Natural killer cell treated with Interleukin-12 subunit alpha and Interleukin-12 subunit beta and Interleukin-15 and Interleukin-18, amount 100 ng/mL, for 72 hours (primary cell): ENCODE measurements at places on chromosomes 3 and 15.
A peak's percentile ranks its signal among the peaks of the same experiment; 100 is the strongest.

DNA sequence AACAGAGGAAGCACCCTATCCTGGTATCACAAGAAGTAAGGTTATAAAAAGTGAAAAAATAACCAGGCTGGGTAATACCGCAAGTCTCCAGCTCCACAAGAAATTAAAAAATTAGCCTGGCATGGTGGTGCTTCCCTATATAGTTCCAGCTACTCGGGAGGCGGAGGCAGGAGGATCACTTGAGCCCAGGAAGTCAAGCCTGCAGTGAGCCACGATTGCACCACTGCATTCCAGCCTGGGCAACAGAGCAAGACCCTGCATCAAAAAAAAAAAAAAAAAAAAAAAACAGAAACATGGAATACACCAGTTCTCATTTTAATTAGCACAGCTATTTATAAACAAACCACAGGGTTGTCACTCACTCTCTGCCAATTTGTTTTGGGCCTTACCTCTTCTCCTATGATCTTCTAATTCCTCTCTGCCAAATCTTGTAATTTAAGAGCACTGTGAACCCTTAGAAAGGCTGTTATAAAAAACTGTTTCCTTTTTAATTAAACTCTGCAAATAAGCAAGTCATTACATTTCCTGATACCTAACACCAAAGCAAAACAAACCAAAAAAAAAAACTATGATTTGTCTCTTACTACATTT lies 22.6 kb downstream of the DCUN1D1 start:
- H3K4me1 ChIP-seq = peaks cover 10% of the 10 kb centered on the region
- H3K27me3 ChIP-seq = no peaks in the 10 kb centered on the region
- H3K27ac ChIP-seq = no peak overlapping the region
- no peak overlapping the region for H3K4me3 ChIP-seq
- DNase-seq = no peak
- H3K36me3 ChIP-seq = peaks cover 18% of the 10 kb centered on the region

GRCh38 chr15:82314769-82315518 lies 34.3 kb downstream of the GOLGA6L10 start:
- H3K4me3 ChIP-seq = no peak overlapping the region
- no peaks in the 10 kb centered on the region for H3K4me1 ChIP-seq
- H3K27me3 ChIP-seq = peaks cover 3% of the 10 kb centered on the region
- no peak overlapping the region for H3K27ac ChIP-seq

- no peak overlapping the region for H3K4me3 ChIP-seq
- H3K4me1 ChIP-seq = peaks cover 3% of the 10 kb centered on the region
- H3K27me3 ChIP-seq = no peaks in the 10 kb centered on the region
These were observed 21.3 kb downstream of the MLH1 start for GRCh38 chr3:37014620-37015019.

- H3K27me3 ChIP-seq = peaks cover 10% of the 10 kb centered on the region
- no peak overlapping the region for H3K4me3 ChIP-seq
- DNase-seq = no peak
- H3K4me1 ChIP-seq = no peaks in the 10 kb centered on the region
- H3K36me3 ChIP-seq = no peaks in the 10 kb centered on the region
- no peak overlapping the region for H3K27ac ChIP-seq
These were observed 624 bp downstream of the AP3B2 start for GRCh38 chr15:82709081-82709420.

- no peak overlapping the region for H3K4me3 ChIP-seq
- H3K4me1 ChIP-seq = peaks cover 8% of the 10 kb centered on the region
- DNase-seq = no peak
These were observed 8.6 kb upstream of the IQSEC1 start for GRCh38 chr3:13081603-13082360.

- DNase-seq = no peak
- H3K27ac ChIP-seq = no peak overlapping the region
- no peaks in the 10 kb centered on the region for H3K4me1 ChIP-seq
- H3K36me3 ChIP-seq = no peaks in the 10 kb centered on the region
- H3K27me3 ChIP-seq = peaks cover 28% of the 10 kb centered on the region
These were observed 28.4 kb downstream of the TMEM40 start for GRCh38 chr3:12730506-12731242.

- no peaks in the 10 kb centered on the region for H3K27me3 ChIP-seq
- no peaks in the 10 kb centered on the region for H3K4me1 ChIP-seq
- H3K4me3 ChIP-seq = no peak overlapping the region
- DNase-seq = no peak
- H3K36me3 ChIP-seq = peaks cover 6% of the 10 kb centered on the region
These were observed 449 bp downstream of the ROBO1 start for GRCh38 chr3:79767194-79767904.

- no peak overlapping the region for H3K4me3 ChIP-seq
- no peaks in the 10 kb centered on the region for H3K4me1 ChIP-seq
- no peak overlapping the region for H3K27ac ChIP-seq
- no peak for DNase-seq
- H3K36me3 ChIP-seq = no peaks in the 10 kb centered on the region
These were observed 381.1 kb upstream of the CNTN4 start for GRCh38 chr3:1717524-1717923.

- H3K4me1 ChIP-seq = no peaks in the 10 kb centered on the region
- no peak for DNase-seq
- peaks cover 38% of the 10 kb centered on the region for H3K27me3 ChIP-seq
- peaks cover 7% of the 10 kb centered on the region for H3K36me3 ChIP-seq
- H3K27ac ChIP-seq = no peak overlapping the region
These were observed 51.5 kb downstream of the IL12A start for GRCh38 chr3:160040181-160040580.

DNA sequence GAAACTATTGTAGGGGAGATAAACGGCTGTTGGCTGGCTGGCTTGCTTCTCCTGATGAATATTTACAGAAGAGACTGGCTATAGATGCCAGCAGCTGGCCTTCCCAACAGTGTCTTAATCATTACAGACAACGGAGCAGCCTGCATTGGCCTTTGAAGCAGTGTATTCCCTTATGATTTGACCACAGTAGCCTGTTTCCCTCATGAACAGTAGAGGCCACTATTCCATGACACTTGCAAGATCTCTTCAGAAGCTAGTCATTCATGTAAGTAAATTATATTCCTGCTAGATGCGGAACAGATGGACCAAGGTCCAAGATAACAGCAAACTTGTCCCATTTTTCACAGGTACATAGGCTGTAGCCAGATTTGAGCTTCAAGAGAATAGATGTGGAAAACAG lies 47.3 kb downstream of the TMCO5A start:
- H3K27me3 ChIP-seq = peaks cover 10% of the 10 kb centered on the region
- no peaks in the 10 kb centered on the region for H3K4me1 ChIP-seq
- no peak overlapping the region for H3K27ac ChIP-seq

DNA sequence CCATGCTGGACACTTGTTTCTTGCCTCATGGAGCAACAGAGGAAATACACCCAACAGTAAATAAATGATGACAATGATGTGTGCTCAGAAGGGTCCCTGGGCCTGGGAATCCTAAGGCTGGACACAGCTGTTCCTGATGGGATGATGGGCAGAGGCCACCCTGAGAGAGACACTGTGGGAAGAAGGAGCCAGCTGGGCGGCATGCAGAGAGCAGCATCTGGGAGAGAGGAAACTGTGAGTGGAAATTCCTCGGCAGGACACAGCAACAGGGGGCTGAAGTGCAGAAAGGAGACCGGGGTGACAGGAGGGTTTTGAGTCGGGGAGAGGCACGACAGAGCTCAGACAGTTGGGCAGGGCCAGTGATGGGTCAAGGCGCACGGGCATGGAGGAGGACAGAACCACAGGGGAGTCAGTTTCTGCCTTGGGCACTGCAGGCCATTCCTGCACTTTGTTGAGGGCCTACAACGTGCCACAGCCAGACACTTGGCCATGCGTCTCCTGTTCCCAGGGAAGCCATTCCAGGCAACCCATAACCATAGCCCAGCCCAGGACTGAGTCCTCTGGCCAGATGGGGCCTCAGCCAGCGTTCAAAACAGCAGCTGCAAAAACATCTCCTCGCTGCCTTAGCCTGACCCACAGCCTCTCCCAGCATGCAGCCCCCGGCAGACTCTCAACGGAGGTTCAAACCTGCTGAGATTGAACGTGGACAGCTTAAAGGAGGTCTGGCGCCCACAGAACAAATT lies 36.7 kb upstream of the SLC6A1 start:
- no peaks in the 10 kb centered on the region for H3K36me3 ChIP-seq
- H3K4me3 ChIP-seq = no peak overlapping the region
- no peaks in the 10 kb centered on the region for H3K27me3 ChIP-seq
- no peak overlapping the region for H3K27ac ChIP-seq
- no peak for DNase-seq
- H3K4me1 ChIP-seq = peaks cover 3% of the 10 kb centered on the region

DNA sequence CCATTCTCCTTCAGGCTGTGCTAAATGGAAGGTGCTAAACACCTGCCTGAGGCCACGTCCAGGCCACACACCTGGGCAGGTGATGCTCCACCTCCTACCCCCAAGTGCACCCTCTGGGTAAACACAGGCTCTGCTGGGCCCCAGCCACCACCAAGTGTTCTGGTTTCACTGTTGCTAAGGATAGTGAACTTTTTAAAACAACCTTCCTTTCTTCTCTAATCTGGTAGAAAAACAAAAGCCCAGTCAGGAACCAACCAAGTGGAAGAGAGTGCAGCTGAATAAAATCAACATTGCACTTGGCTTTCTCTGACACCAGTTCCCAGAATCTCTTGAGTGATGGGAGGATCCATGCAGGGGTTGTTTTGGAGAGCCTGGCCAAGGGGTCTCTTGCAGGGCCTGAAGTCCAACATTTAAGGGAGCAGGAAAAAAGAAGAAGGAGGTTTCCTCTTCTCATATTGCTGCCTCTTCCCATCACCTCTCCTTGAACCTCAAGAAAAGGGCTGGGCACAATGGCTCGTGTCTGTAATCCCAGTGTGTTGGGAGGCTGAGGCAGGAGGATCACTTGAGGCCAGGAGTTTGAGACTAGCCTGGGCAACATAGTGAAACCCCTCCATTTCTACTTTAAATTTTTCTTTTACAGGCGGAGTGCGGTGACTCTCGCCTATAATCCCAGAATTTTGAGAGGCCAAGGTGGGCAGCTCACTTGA lies 26.2 kb upstream of the ATP13A3 start:
- DNase-seq = no peak
- no peaks in the 10 kb centered on the region for H3K36me3 ChIP-seq
- no peak overlapping the region for H3K27ac ChIP-seq
- H3K4me1 ChIP-seq = no peaks in the 10 kb centered on the region

- H3K27ac ChIP-seq = no peak overlapping the region
- no peak overlapping the region for H3K4me3 ChIP-seq
- DNase-seq = no peak
- peaks cover 3% of the 10 kb centered on the region for H3K27me3 ChIP-seq
- H3K4me1 ChIP-seq = no peaks in the 10 kb centered on the region
- no peaks in the 10 kb centered on the region for H3K36me3 ChIP-seq
These were observed 22.9 kb downstream of the PRR20G start for GRCh38 chr3:127264794-127265514.

GRCh38 chr3:128273109-128273840 lies 120.0 kb downstream of the EEFSEC start:
- H3K27me3 ChIP-seq = no peaks in the 10 kb centered on the region
- no peak overlapping the region for H3K27ac ChIP-seq
- no peaks in the 10 kb centered on the region for H3K4me1 ChIP-seq
- peaks cover 3% of the 10 kb centered on the region for H3K36me3 ChIP-seq
- DNase-seq = no peak

DNA sequence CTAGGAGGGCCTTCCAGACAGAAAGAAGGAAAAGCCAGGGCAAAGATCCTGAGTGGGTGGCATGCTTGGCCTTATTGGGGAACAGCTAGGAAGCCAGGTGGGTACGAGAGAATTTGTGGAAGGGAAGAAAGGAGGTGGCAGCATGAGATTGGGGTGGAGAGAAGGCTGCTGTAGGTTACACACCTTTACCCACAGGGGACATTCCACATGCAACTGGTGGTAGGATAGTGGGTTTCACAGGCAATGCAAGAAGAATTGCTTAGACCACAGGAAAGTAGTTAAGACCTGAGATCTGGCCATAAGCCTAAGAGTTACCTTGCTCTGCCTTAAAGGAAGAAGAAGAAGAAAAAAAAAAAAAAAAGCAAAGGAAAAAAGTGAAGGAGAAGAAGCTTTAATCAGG lies 19.8 kb downstream of the ANP32A start:
- H3K4me1 ChIP-seq = peaks cover 78% of the 10 kb centered on the region
- peak overlapping the region; percentile 58 for H3K4me3 ChIP-seq
- H3K27ac ChIP-seq = peak overlapping the region; percentile 74

DNA sequence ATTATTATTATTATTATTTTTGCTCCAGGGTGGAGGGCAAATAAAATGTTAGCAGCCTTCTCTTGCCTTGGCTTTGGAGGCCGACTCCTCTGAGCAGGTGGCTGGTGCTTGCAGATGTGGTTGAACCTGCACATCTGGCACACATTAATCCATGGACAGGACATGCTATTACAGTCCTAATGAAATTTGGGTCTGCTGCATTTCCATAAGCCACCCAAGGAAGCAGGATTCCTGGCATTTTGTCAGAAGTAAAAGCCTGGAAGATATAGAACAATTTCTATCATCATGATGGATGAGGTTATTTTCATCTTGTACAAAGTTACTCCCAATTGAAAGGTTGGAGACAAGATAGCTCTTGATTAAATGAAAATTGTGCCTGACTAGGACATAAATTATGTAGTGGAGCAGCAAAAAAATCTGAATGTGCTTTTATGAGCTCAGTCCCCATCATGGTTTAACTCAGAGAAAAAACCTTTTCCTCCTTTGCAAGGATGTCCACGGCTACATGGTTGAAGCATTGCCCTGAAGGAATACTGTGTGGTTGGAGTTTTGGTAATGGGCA lies 130.9 kb upstream of the RGMA start:
- H3K4me3 ChIP-seq = no peak overlapping the region
- no peak for DNase-seq
- no peaks in the 10 kb centered on the region for H3K36me3 ChIP-seq
- H3K27ac ChIP-seq = no peak overlapping the region
- H3K27me3 ChIP-seq = peaks cover 19% of the 10 kb centered on the region

DNA sequence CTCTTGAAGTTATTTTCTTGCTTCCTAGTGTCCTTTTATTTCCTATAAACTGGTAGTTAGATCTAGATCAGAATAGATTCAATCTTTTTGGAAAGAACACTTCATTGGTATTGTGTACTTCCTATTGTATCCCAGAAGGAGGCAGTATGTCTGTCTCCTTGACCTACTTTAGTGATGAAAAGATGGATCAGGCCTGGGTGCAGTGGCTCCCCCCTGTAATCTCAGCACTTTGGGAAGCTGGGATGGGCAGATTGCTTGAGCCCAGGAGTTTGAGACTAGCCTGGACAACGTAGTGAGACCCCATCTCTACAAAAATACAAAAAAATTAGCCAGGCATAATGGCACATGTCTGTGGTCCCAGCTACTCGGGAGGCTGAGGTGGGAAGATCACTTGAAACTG lies 12.0 kb downstream of the BSN start:
- H3K27me3 ChIP-seq = peaks cover 16% of the 10 kb centered on the region
- H3K27ac ChIP-seq = no peak overlapping the region
- H3K36me3 ChIP-seq = no peaks in the 10 kb centered on the region
- no peaks in the 10 kb centered on the region for H3K4me1 ChIP-seq

GRCh38 chr3:159823780-159824179 lies 164.9 kb upstream of the IL12A start:
- H3K4me3 ChIP-seq = no peak overlapping the region
- DNase-seq = no peak
- no peaks in the 10 kb centered on the region for H3K36me3 ChIP-seq
- no peak overlapping the region for H3K27ac ChIP-seq
- H3K4me1 ChIP-seq = peaks cover 4% of the 10 kb centered on the region

GRCh38 chr15:77867266-77868047 lies 210.1 kb downstream of the TBC1D2B start:
- H3K36me3 ChIP-seq = no peaks in the 10 kb centered on the region
- no peaks in the 10 kb centered on the region for H3K4me1 ChIP-seq
- no peak overlapping the region for H3K4me3 ChIP-seq
- peaks cover 5% of the 10 kb centered on the region for H3K27me3 ChIP-seq
- DNase-seq = no peak
